ENCODE measurements at places on chromosomes 11 and 22.

DNA sequence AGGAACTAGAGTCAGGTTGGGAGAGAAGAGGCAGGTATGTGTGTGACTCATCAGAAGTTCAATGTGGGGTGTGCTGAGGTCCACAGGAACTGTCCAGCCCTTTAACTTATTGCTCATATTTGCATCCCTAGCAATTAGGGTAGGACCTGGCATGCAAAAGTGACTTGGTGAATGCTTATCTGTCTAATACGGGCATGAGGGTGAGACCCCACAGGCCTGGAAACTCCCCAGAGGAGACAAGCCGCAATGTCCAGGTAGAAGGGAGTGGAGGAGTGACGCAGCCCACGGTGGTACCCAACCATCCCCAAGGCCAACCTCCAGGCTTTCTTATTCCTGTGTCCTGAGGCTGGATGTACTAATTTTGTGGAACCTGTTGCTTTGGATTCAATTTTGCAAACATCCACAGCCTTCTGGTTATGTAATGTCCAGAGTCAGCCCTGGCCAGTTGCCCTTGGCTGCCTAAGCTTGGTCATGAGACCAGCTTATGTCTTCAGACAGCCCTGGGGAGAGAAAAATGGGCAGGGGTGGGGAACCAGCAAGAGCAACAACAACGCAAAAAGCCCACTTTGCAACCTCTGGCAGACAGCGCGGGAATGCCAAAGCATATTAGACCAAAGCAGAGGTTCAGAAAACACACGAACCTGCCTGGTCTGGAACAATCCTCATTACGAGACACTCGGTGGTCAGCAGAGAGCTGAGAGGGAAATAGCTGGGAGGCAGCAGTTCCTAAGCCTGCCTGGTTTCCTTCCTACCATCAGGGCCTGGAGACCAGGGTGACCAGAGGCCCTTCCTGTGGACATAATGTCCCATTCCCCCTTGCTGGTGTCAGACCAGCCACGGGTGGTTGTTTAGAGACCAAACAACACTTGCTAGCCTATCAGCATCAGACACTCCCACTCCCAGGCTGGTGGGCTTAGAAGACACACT, 49.3 kb downstream of the TIMP3 start:
- DNase-seq, result no peak

DNA sequence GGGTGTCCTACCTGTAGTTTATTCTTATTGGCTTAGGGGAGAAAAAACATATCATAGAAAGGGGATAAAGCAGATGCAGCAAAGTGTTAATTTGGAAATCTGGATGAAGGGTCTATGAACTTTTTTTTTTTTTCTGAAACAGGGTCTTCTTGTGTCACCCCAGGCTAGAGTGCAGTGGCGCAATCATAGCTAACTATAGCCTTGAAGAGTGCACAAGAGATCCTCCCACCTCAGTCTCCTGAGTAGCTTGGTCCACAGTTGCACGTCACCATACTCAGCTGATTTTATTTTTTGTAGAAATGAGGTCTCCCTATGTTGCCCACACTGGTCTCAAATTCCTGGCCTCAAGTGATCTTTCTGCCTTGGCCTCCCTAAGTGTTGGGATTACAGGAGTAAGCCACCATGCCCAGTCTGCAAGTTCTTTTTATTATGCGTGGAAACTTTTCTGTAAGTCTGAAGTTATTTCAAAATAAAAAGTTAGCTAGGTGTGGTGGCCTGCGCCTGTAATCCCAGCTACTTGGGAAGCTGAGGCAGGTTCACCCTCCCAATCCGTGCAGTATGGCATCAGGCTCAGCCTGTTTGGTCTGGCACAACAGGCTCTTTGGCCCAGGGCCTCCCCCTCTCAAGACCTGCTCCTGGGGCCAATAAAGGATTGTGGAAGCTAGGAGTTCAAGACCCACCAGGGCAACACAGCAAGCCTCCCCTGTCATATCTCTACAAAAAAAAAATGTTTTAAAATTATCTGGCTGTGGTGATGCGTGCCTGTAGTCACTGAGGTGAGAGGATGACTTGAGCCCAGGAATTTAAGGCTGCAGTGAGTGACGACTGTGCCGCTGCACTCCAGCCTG, 111.9 kb downstream of the MED15 start:
- DNase-seq, result no peak

GRCh38 chr11:67265633-67266448, 432 bp upstream of the GRK2 start:
- no peak for DNase-seq

DNA sequence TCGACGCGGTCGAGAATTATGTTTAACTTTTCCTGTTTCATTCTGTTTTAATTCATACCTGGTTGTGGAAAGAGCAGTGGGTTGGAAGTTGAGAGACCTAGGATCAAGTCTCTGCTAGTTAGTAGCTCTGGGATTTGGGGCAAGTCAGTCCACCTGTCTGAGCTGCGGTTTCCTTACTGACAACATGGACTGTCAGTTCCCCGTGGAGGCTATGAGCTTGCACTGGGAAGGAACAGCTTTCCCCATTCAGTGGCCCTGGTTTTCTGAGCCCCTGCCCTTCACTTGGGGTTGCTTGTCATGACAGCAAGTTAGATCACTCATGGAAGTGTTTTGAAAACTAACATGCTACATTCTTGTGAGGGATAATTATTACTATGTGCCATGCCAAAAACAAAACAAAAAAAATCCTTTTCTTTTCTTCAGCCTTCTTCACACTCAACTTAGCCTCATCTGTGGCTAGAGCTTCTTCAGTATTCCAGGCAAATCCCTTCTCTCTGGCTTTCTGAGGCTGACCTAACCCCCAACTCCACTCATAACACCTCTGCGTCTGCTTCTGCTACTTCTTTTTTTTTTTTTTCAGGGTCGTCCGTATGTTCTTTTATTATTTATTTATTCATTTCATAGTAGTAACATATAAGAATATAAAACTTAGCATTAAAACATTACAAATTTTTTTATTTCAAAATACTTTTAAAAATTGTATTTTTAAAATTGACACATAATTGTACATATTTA, 43.0 kb upstream of the ZBED5 start:
- no peak for DNase-seq

GRCh38 chr11:100612766-100613165, 74.3 kb upstream of the ARHGAP42 start:
- no peak for DNase-seq

GRCh38 chr22:49257551-49257961, 570.1 kb downstream of the BRD1 start:
- DNase-seq, result no peak
